ENCODE measurements at places on chromosomes 12 and 14.

DNA sequence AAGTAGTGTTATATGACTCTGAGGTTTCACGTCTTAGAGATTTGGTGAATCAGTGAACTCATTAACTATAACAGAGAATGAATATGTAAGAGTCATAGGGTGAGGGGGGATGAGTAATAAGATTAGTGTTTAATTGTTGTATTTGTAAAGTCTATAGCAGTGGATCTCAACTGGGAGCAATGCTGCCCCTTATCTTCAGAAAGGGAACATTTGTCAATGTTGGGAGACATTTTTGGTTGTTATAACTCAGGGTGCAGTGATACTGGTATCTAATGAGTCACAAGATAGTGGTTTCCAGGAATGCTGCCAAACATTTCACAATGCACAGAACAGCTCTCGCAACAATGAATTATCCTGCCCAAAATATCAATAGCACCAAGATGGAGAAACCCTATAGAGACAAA, 1193.7 kb downstream of the GALC start:
- no peak for DNase-seq

DNA sequence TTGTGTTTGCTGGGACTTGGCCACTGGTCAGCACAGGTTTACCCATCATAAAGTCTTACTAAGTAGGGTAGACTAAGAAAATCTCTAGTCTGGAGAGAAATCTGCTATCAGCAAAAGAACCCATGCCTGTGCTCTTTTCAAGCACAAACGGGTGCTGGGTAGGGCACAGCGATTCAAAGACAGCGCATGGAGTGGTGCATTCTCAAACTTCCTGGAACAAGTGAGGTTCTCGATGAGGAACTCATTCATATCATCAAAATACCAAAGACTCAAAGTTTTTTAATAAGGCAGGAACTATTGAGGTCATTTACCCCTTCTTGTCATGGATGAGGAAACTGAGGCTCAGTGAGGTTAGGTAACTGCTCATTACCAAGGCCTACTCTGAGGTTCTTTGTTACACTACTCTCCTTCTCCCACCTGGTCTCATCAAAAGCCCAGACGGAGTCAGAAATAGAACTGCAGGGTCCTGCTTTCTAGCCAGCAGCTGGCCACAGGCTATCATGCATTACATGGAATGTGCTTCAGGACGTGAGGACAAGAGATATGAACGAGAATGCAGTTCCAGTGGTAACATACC, 390.3 kb downstream of the ZFP36L1 start:
- DNase-seq: no peak

DNA sequence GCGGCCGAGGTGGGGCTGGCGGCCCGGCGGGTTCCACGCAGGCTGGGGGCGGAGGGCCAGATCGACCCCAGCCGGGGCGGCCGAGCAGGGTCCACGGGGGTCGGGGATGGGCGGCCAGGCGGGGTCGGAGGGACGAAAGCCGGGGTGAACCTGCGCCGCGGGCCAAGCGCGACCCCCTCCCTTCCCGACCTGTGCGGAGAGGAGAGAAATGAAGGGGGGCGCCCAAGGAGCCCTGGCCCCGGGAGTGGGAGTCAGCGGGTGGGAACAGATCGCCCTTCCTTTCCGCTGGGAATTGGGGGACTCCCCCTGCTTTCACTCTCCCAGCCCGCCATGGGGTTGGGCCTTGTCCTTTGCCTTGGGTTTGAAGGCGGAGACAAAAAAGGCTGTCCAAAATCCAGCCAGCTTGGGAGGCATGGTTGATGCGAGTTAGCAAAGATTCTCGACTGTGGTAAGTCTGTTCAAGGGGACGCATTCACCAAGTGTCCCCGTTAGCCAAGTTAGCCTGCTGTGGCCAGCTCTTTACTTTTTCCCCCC, 559 bp upstream of the CKAP4 start:
- no peak for DNase-seq

GRCh38 chr14:105857826-105858675, 331.7 kb downstream of the TMEM121 start:
- DNase-seq: peak; percentile 79

DNA sequence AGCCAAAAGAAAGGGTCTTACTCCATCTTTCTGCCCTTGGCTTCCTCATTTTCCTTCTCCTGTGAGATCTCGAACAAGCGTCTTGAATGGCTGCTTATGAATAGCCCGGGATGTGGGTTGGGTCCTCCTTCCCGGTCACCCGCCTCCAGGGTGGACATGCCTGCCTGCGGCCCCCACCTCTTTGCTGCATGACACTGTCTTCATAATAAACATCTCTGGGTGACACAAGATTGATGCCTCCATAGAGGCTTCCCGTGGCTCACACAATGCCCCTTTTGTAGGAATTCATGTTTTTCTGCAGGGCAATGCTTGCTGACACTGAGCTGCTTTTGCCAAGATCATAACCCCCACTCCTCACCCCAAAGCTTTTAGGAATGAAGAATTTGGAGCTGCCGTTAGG, 125.9 kb downstream of the ZNF664 start:
- no peak for DNase-seq

DNA sequence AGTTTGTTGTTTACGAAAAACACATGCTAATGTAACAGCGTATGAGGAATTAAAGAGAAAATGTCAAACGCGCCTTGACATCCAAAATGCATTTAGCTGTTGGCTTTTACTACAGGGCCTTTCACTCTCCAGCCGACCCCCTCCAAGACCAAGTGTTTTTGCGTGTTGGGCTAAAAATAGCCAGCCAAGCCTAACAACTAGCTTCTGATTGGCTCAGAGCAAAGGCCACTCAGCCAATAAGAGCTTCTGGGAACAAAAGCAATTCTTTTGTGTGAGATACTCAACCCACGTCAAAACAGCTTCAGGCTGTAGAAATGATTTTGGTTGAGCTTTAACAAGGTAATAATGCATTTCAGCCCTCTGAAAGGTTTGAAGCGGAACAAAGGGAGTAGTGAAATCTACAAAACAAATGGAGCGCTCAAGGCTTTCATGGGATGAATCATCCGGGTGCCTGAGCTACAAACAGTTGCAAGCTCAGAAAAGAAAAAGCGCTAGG, 198.7 kb upstream of the DCN start:
- DNase-seq: no peak

DNA sequence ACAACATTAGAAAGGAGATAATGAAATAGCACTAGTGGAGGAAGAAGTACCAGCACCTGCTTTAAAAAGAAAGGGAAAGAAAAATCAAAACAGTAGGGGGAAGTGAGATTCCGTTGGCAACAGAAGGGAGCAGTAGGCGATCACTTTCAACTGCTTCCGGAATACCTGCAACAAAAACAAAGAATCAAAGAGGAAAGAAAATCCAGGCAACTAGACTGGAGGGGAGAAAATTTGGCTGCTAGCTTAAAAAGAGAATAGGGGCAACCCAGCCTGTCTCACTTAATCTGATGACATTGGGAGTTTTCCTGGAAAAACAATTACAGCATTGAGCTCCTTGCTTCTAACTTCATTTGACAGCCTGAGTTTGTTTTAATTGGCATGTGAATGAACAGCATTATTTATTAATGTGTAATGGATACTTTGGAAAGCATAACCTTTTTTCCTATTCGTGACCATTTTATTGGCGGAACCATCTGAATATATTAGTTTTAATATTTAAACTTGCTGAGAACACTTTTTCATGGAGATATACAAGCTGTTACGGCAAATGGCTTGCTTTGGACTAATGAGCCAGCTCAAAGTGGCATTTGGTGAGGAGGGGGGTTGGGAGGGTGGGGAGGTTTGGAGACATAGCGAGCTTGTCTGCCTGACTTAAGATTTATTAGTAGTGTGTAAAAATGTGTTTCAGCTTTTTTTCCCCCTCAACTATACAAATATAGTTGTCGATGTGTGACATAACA, 2.5 kb upstream of the DACT1 start:
- DNase-seq: no peak

GRCh38 chr12:72543777-72544467, 271.8 kb downstream of the TRHDE start:
- no peak for DNase-seq

GRCh38 chr14:35078082-35078481, 32.0 kb downstream of the FAM177A1 start:
- DNase-seq: no peak

GRCh38 chr12:106287364-106287763, 15.2 kb upstream of the TCP11L2 start:
- DNase-seq: no peak

DNA sequence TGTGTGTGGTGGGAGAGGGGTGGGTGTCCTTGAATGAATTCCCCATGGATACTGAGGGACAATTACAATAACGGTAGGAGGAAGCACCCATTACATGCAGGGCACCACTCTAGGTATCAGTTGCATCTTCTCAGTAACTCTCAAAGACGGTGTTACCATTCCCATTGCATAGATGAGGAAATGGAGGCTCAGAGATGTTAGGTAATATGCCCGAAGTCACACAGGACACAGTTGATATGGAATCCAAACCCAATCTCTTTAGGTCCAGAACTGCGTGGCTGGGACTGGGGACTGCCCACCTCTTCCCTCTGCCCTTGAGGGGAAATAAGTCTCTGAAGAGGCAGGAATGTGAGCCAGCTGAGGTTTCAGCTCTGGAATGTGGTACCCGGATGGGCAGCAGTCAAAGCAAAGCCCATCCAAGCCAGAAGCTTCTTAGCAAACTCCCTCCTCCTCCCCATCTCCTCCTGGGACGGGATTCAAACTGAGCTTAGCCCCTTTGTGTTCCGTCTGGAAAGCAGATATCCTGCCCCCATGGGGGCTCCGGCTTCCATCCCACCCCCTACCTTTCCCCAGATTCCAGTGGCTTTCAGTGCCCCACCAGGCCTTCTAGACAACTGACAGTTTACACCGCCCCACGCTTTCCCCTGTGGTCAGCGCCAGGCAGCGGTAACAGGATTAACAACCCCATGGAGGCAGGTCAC, 187.5 kb downstream of the RBM19 start:
- DNase-seq: no peak

- no peak for DNase-seq
Observed at GRCh38 chr12:57829025-57829777, 10.7 kb upstream of the AVIL start.

GRCh38 chr14:79465651-79466050, 745.7 kb downstream of the DIO2 start:
- DNase-seq: no peak
